Osteoblast (primary cell): ENCODE measurements at places on chromosomes 7 and 10.

DNA sequence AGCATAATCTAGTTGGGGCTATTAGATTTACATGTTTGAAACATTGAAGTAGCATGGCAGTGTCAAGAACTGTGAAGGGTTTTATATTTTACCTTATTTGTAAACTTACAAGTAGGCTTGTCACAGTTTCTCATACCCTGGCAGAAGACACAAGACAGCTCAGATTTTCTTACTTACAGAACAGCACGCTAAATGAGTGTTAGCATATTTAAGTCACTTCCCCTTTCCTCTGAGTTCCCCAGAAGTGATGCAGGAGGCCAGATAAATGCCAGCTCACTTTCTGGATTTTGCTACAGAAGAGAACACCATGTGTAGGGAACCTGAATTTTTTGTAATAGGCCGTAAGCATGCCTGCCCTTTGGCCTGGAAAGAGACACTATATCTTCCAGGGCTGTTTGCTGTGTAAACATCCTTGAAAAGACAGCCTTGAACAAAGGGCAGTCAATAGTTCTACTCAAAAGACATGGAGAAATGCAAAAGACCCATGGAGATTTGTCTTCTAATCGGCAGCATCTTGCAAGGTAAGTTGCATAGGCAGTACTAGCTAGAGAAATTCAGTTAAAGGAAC lies 279.1 kb downstream of the PHF14 start:
- DNase-seq = no peak

DNA sequence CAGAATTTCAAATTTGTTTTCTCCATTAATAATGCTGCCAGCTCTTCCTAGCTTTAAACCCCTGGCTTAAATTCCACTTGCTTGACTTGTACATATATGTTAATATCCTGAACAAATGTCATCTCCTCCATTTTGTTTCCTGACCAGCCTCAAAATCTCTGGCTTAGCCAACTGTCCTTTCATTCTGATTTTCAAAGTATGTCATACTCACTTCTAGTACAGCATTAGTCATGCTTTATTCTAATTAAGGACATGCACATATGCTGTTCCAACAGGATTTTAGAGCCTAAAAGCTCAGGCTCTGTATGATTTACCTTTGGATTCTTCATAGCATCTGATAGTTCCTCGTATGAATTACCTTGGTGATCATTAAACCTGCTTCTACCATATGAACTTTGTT lies 158.3 kb downstream of the ZNF438 start:
- no peak for DNase-seq

DNA sequence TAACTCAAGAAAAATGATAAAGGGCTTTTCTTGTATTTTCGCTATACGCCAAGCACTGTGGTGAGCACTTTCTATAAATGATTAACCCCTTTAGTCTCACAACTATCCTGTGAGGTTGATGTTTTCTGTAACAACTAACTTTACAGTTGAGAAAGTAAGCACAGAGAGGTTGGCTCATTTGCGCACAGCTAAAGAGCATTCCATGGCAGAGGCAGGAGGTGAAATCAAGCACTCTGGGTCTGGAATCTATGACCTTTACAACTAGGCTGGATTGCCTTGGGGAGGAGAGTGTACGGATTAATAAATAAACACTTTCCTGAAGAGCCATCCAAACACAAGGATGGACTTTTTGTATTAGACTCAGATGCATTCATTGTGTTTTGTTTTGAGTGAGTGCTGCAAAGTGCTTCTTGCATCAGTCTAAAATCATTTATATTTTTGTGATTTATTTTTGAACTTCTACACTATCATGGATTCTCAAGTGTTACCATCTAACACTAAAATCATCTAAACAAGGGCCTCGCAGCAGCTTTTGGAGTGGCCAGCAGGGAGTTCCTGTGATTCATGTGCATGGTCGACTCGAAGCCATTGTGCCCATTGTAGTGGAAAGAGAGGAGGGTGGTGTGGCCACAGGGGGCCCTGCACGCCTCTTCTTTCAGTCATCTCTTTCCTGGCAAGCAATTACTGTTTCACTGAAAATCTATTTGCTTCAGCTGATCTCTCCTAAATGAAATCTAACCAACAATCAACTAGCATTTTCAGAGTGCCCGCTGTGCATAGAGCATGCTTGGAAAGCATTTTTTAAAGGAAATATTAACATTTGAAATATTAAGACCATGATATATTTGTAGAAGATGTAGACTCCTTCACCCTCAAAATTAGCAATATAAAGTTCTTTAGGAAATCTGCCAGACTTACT lies 633.4 kb upstream of the COBL start:
- no peak for DNase-seq

DNA sequence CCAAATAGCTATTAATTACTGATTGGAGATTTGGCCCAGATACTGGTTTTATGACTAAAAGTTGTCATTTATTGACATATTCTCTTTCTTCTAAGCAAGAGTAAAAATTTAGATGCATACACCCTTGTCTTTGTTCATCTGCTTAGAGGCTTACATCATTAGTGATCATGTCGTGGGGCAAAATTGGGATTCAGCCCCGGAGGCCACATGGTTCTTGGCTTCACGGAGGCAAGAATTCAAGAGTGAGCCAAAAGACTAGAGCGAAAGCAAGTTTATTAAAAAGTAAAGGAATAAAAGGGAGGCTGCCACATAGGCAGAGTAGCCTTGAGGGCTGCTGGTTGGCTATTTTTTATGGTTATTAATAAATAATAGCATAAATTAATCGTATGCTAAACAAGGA lies 41.1 kb downstream of the MINPP1 start:
- no peak for DNase-seq

GRCh38 chr10:121138112-121138860 lies 287.1 kb downstream of the WDR11 start:
- no peak for DNase-seq

DNA sequence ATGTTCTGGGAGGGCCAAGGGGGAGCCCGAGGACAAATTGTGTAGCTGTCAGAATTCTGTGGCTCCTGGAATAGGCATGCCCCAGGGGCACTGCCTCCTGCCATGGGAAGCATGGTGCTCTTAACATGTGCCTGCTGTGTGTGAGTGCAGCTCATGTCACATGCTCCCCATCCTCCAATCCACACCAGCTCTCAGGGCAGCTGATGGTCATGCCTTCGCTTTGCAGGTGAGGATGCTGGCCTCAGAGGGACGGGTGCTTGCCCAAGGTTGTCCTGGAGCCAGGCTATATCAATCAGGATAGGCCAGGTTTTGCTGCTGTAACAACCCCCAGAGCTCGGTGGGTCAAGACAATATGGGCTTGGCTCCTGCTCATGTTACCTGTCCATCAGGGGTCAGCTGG lies 303.4 kb downstream of the RPS24 start:
- no peak for DNase-seq

GRCh38 chr7:11428877-11429581 lies 403.0 kb downstream of the THSD7A start:
- no peak for DNase-seq

- no peak for DNase-seq
These were observed 35.6 kb upstream of the FAM13C start for GRCh38 chr10:59397961-59398360.

DNA sequence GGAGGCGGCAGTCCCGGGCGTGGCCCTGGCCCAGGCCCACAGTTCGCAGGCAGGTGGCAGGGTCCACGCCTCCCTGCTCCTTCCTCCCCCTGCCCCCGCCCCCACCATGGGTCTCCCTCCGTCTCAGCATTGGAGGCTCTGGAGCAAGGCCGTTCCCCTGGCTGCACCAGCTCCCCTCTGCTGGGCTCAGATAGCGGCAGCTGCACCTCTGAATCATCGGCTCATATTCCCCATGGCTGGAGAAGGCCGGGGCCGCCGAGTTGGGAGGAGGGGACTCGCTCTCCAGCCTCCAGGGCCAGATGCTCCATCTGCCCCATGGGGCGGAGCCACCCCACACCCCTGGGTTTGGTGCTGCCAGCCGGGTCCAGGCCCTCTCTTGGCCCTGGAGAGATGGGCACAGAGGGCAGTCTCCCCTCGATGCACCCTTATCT lies 145.0 kb downstream of the ELFN1 start:
- DNase-seq = peak; percentile 79

DNA sequence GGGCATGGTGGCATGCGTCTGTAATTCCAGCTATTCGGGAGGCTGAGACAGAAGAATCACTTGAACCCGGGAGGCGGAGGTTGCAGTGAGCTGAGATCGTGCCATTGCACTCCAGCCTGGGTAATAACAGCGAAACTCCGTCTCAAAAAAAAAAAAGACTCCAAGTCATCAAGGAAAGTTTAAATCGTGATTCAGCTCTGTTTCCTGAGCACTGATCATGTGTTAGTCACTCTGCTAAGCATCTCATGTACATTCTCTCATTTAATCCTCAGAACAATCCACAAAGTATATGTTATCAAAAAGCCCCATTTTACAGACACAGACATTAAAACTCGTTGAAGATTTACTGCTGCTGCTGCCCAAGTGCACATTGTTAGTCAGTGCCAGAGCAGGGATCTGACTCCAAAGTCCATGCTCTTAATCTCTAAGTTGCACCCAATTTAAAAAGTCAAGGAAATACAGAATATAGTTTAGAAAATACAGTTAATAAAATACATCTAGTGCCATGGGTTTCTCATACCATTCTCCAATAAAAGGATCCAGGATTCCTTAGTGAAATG lies 6.2 kb downstream of the PIK3AP1 start:
- DNase-seq = no peak

- no peak for DNase-seq
These were observed 336.9 kb downstream of the ADARB2 start for GRCh38 chr10:1400101-1401070.

DNA sequence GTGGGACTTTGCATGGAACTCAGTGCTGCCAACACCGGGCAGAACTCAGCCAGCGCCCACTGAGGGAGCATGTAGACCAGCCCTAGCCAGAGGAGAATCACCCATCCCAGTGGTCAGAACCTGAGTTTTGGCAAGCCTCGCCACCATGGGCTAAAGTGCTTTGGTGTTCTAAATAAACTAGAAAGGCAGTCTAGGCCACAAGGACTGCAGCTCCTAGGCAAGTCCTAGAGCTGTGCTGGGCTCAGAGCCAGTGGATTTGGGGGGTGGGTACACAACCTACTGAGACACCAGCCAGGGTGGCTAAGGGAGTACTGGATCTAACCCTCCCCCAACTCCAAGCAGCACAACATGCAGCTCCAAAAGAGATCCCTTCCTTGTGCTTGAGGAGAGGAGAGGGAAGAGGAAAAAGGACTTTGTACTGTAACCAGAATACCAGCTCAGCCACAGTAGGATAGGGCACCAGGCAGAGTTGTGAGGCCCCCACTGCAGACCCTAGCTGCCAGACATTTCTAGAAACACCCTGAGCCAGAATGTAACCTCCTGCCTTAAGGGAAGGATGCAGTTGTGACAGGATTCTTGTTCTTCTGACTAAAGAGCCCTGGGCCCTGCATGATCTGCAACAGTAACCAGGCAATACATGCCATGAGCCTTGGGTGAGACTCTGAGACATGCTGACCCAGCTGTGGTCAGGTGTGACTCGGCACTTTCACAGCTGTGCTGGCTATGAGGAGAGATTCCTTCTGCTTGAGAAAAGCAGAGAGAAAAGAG lies 24.4 kb downstream of the GSDME start:
- DNase-seq = no peak

GRCh38 chr7:151629713-151630272 lies 110.1 kb upstream of the RHEB start:
- DNase-seq = no peak

DNA sequence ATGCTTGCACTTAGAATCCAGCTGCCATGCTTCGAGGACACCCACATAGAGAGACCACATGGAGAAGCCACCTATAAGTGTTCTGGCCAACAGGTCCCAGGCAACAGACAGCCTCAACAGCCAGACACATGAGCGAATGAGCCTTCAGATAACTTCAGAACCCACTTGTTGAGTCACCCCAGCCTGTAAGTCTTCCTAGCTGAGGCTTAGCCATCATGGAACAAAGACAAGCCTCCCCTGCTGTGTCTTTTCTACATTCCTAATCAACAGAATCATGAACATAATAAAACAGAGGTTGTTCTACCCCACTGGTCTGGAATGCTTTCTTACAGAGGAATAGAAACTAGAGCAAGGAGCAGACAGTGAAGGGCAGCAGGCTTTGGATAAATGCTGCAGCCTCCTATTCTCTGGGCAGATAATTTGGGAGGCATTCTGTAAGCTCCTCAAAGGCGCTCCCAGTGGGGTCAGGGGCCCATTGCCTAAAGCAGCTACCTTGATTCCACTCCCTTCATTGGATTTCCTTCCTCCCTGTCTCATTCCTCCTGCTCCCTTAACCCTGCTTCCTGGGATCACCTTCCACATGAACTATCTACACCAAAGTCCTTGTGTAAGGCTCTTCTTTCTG lies 4.6 kb downstream of the TLL2 start:
- DNase-seq = peak; percentile 83

DNA sequence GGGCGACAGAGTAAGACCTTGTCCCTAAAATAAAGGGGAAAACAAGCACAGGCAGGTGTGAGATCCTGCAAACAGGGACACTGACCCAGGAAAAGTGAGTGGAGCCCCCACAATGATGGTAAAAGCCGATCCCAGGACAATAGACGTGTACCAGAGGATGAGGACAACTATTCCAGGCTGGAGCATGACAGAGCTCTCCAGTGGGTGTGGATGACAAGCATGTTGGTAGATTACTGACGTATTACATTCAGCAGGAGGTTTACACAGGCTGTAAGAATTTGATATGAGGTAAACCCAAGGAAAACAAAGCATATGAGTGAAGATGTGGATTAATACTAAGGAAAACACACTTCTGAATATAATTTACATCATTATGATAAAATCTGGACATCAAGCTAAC lies 27.8 kb upstream of the SMURF1 start:
- DNase-seq = peak; percentile 68

- DNase-seq = no peak
These were observed 5.8 kb upstream of the PRTFDC1 start for GRCh38 chr10:24958091-24958720.

GRCh38 chr7:138898255-138898654 lies 82.9 kb downstream of the KIAA1549 start:
- no peak for DNase-seq

GRCh38 chr10:89554433-89554832 lies 19.0 kb upstream of the SLC16A12 start:
- no peak for DNase-seq
